ENCODE measurements at places on chromosomes 6 and 20.

DNA sequence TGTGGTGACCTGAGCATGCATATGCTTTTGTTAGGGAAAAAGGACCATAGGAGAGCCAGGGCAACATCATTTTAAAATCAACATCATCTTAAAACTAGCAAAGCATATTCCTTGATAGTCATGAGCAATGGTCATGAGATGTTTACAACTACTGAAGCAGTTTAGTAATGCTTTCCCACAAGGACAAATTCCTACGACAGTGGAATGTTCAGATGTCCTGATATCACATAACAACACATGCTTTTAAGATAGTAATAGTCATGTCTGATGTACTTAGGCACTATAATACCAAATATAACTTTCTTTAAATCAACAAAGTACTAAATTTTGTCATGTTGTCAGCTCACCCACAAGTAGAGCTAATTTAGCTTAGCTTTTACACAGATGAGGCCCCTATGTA, 370.3 kb downstream of the HTR1B start:
- no peak for DNase-seq

GRCh38 chr20:50163570-50164317, 10.2 kb upstream of the PEDS1 start:
- DNase-seq: no peak

GRCh38 chr20:20668639-20669038, 43.8 kb downstream of the RALGAPA2 start:
- no peak for DNase-seq

DNA sequence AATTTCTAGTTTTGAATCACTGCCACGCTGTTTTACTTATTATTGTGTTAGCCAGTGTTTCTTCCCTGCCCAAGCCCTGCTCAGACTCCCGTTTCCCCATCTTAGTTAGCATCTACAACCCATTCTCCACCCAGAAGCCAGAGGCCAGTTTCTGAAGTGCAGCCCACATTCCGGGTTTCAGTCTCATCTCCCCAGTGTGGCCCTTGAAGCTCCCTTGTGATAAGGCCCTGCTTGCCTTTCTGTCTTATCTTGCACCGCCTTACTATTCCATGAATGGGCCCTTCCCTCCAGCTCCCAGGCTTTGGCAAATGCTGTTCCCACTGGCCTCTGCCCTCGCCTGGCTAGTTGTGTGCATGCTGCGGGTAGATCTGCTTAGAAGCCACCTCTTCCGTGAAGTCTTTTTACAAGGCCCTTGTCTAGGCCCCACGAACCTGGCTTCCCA, 41.1 kb downstream of the TOX2 start:
- no peak for DNase-seq

DNA sequence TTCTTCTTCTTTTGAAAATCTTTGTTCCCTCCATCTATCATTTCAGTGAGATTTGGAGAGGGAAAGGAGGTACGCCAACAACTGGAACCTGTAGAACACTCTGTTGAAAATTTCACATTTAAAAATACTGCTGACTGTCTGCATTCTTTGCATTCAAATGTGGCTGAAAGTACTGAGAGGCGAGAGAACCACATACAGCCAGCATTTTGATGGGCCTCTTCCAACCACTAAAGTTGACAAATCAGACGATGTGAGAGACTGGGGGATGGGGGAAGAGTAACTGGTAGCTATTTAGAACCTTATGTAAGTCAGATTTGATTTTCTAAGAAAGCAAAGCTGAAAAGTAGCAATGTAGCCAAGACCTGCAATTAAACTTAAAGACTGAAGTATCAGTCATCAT, 77.5 kb downstream of the FKBP5 start:
- no peak for DNase-seq

DNA sequence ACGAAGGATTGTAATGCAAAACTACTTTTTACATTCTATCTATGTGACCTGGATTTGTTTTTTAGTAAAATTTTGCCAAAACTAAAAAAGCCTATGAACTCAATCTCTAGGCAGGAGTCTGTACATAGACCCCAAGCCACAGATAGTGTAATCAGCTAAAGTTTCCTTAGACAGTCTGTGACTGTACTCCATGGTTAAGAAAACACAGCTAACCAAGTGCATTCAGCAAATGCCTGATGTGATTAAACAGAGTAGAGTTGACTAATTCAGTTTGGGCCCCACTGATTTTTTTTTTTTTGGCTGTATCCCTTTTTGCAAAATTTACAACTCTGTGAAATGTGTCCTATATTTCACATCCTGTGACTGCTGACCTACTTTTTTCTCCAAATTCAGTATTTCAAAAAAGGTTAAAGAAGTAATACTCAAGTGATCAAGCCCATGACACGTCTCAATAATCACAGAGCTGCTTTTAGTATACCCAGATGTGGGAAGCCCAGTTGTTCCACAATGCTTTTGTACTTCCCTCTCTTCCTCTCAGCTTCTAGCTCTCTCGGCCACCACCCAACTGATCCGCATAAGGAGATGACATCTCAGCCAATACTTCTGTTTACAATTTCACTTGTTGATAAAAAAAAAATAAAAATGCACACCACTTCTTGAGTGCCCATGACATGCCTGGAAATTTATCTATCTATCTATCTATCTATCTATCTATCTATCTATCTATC, 108.8 kb upstream of the TBX18 start:
- no peak for DNase-seq

DNA sequence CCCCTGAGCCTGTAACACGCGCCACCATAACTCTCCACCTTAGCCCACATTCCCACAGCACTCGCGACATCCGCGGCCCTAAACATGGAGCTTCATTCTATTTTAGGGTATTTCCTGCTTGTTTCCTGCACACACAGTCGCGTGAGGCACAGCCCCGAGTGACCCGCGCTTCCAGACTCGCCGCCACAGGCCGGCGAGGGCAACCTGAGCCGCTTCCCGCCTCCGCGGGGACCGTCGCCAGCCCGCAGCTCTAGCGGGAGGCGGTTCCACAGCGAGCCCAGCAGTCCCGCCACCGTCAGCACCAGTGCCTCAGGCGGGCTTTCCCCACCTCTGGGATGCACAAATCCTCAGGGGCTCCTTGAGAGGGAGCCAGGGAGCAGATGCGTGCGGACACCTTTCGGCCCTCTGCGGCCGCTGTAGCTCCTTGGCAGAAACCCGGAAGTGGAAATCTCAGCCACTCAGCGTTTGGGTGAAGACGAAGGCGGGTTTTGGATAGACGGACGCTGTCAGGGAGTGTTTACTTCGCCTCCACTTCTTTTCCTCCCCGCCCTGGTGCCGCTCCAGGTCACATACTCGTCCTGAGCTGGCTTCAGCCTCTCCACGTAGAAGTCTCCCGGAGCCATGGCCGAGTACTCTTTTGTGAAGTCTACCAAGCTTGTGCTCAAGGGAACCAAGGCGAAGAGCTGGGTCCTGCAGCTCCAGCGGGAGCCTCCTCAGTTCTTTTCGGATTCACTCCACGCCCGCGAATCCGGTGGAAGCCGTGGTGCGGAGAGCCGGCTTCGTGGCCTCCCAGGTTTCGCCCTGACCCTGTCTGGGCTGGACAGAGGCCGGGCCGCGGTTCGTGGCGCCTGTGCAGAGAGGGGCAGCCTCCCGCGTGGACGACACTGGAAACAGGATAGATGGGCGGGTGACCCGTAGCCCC, 2177.4 kb upstream of the DEFB115 start:
- no peak for DNase-seq

- no peak for DNase-seq
Measured at GRCh38 chr6:128235556-128235955, 284.8 kb downstream of the PTPRK start.

DNA sequence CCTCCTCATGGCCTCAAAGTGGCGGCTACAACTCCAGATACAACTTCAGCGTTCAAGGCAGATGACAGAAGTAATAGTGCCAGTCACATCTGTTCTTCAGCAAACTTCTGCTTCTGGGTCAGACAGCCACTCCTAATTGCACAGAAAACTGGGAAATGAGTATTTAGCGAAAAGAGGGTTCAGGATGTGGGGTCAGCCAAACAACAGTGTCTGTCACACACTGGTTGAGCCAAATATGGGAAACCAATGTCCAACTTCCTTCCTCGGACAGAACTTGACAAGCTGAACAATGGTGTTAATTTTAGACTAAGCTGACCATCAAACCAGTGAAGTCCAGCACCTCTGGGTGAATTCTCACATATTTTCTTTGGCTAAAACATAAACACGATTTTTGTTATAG, 22.1 kb downstream of the NUDT3 start:
- no peak for DNase-seq

GRCh38 chr6:168121303-168121665, 42.3 kb upstream of the FRMD1 start:
- DNase-seq: no peak

GRCh38 chr6:142387997-142388815, 86.4 kb downstream of the ADGRG6 start:
- peak; percentile 43 for DNase-seq

DNA sequence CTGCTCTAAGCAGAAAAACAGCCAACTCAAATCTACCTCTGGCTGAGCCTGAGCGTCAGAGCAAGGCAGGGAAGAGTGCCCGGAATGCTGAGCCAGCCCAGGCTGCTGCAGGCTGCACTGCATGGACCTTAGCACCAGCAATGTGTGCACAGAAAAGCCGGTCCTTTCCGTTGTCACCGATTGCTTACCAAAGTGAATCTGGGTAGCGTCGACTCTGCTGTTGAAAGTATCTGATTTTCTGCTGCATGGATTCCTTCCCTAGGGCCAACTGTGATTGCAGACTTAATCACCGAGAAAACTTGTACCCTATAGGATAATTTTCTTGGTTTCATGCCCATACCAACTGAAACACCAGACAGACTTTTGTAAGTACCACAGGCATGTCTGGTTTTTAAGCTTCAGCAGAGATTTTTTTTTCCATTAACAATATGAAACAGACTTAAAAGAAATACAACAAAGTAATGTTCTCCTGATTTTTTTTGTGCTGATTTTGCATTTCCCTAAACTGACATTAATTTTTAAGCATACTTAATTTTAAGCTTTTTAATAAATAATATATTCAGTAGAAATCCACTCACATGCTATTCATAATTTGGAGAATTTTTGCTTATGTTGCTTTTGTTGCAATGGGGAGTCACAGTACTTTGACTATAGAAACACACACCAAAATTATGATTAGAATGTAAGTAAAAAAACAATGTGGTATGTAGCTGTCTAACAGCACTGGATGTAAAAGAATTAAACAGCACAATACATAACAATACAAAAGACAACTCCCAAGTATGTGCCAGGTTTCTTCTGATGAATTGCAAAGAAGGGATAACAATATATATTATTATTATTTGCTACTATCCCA, 218.0 kb downstream of the THBS2 start:
- DNase-seq: no peak

- DNase-seq: peak; percentile 87
Measured at GRCh38 chr6:146546443-146547043, 2.9 kb downstream of the RAB32 start.

- peak; percentile 8 for DNase-seq
Measured at GRCh38 chr20:1108437-1108920, 9.9 kb upstream of the PSMF1 start.

GRCh38 chr6:26347699-26348098, 17.3 kb upstream of the BTN3A2 start:
- DNase-seq: no peak

DNA sequence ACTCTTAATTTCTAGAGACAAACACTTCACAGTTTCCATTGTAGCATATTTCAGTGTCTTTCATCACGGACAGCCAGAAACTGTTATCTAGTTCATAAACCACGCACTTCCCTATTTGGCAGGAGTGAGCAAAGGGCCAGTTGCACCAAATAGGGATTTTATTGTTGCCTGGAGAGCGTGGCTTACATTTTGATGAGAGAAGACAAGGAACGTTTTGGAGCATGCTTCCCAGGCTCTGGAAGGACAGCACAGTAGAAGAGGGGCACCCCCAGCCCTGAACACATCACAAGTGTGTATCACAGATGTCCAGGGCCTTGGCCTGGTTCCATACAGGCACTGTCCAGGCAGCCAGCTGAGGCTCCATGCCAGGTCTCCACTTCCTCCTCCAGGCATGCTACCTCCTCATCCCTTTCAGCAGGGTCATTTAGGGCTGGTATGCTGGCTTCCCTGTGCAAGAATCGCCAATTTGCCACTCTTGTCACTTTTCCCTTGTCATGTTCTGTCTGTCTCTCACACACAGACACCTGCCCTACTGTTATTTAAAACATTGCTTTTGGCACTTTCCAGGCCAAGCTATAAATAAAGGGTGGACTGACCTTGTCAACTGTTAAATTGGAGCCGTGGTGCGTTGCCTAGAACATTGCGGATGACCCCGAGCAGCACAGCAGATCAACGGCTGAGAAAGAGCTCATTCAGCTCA, 235.0 kb upstream of the GMDS start:
- no peak for DNase-seq

- no peak for DNase-seq
Measured at GRCh38 chr20:44021186-44021585, 106.5 kb downstream of the TOX2 start.

GRCh38 chr6:154951345-154952200, 43.5 kb upstream of the TIAM2 start:
- DNase-seq: no peak

- no peak for DNase-seq
Measured at GRCh38 chr6:135044639-135045038, 10.0 kb downstream of the HBS1L start.

- DNase-seq: no peak
Measured at GRCh38 chr6:86936834-86937218, 502 bp upstream of the HTR1E start.

- DNase-seq: no peak
Measured at GRCh38 chr6:138434925-138435324, 30.9 kb downstream of the HEBP2 start.

GRCh38 chr6:13550656-13551055, 23.7 kb upstream of the SIRT5 start:
- DNase-seq: no peak

DNA sequence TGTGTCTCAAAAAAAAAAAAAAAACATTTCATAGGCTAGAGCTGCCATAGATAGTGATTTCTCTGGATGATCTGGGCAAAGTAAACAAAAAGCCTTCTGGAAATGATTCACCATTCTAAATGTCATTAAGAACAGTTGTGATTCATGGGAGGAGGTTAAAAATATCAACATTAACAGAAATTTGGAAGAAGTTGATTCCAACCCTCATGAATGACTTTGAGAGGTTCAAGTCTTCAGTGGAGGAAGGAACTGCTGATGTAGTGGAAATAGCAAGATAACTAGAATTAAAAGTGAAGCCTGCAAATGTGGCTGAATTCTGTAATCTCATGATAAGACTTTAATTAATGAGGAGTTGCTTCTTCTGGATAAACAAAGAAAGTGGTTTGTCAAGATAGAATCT, 26.8 kb upstream of the MMP24 start:
- DNase-seq: no peak

DNA sequence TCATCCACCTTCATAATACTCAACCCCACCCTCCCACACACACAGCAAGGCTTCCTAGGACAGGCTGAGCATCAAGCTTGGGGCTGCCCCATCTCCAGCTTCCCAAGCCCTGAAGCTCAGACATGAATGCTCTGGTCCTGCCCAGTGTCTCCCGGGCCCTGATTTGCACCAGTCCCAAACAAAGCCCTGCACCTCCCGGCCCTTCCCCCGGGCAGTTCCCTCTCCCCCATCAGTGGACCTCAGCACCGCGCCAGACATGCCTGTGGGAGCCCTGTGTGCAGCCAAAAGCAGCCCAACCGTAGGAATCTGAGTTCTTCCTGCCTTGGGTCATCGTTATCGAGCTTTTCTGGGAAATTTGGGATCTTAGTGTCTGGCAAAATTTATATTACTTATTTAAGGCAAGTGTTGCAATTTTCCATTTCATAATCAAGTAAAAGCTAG, 63.5 kb downstream of the THBS2 start:
- no peak for DNase-seq

Data from fibroblast of the conjunctiva (primary cell).